CD8-positive, alpha-beta memory T cell (primary cell): ENCODE measurements at places on chromosomes 11 and 22.

DNA sequence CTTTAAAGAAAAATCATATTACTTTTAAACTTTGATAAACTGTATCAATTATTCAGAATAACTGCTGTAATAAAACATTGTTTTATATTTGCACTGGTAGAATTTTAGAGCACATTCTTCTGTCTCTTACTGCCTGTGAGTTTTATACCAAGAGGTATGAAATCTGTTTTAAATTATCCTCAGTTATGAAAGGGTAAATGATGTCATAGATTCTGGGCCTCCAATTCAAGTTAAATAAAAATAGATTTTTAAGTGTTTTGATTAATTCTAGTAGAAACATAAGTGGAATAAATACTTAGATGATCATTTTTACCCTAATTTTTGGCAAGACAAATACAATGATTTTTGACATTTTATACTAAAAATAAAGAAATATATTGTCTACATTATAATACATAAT lies 93.0 kb downstream of the GUCY1A2 start:
- H3K4me1 ChIP-seq, result no peaks in the 10 kb centered on the region
- no peak overlapping the region for H3K4me3 ChIP-seq
- H3K36me3 ChIP-seq, result no peaks in the 10 kb centered on the region
- no peaks in the 10 kb centered on the region for H3K27me3 ChIP-seq

DNA sequence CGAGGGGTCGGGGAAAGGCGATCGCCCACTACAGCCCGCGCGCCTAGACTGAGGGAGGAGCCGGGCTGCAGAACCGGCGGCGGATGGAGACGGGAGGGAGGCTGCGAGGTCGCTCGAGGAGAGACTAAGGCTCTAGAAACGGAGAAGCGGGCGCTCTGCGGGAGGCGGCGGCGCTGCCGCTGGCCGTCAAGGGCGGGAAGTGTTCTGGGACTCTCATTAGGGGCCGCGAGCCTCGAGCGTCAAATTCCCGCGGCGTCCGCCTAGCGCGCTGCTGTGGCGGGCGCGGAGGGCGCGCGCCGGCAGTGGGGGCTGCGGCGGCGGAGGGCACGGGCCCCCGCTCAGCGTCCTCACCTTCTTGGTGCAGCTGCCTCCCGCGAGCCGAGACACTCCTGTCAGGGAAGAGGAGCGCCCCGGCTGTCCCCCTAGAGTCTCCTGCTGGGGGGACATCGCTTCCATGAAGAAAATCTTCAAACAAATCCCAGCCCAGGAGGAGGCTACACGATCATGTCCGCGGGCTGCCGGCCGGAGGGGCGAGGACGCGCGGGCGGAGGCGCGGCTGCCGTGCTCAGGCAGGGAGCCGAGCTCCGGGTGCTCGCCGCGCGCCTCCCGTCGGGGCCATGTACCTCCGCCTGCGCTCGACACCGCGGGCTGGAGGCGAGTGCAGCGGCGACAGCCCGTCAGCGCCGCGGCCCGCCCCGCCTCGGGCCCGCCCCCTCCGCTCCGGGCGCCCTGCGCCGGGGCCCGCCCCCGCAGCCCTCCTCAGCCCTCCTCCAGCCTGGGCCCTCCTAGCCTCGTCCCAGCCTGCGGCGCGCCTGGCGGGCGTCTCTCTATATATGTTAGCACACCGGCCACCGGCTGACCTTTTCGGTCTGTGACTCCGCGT lies at the start of gene ARHGAP20:
Gene ARHGAP20, minus strand, starts transcription at position 662 of the 883 bp plus-strand sequence. Its CDS starts 206 bp downstream, at position 456.
- no peaks in the 10 kb centered on the region for H3K36me3 ChIP-seq
- no peak within 1 kb of the TSS for H3K27ac ChIP-seq
- peak; percentile 55 for DNase-seq
- peaks cover 8% of the 10 kb centered on the region for H3K27me3 ChIP-seq
- peak within 1 kb of the TSS; percentile 42 for H3K4me3 ChIP-seq

GRCh38 chr11:97963528-97964331 lies 1057.0 kb upstream of the CNTN5 start:
- H3K4me1 ChIP-seq, result no peaks in the 10 kb centered on the region
- no peak for DNase-seq
- H3K4me3 ChIP-seq, result no peak overlapping the region
- H3K36me3 ChIP-seq, result no peaks in the 10 kb centered on the region
- H3K27ac ChIP-seq, result peak overlapping the region; percentile 72
- H3K27me3 ChIP-seq, result no peaks in the 10 kb centered on the region

- no peak for DNase-seq
- H3K27me3 ChIP-seq, result no peaks in the 10 kb centered on the region
- H3K4me3 ChIP-seq, result no peak overlapping the region
- no peaks in the 10 kb centered on the region for H3K36me3 ChIP-seq
- no peaks in the 10 kb centered on the region for H3K4me1 ChIP-seq
- no peak overlapping the region for H3K27ac ChIP-seq
These were observed 443 bp downstream of the BTBD18 start for GRCh38 chr11:57751176-57751575.

DNA sequence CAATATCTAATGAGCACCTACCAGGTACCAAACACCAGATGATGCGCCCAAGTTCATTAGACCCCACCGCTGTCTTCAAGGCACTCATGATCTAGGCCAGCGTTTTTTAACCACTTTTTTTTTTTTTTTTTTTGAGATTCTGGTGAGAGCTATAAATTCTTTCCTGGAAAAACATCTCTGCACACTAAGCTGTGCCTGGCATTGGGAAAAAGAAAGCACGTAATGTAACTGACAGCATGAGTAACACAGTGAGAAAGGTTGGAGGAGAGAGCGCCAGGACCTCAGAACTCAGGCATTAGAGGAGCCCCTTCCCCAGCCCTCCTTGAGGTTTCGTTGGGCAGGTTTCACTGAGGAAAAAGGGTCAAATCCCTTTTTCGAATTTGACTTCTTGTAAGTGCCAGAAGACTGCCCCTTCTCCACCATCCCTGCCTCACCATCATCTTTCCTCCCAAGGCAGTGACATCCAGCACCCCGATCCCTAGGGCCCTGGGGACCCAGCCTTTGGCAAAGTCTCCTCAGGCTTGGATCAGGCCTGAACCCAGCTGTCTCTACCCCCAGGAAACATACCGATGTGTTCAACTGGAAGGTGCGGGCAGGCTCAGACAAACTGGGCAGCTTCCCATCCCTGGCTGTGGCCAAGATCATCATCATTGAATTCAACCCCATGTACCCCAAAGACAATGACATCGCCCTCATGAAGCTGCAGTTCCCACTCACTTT lies 26.1 kb upstream of the SMIM35 start:
- H3K4me1 ChIP-seq, result no peaks in the 10 kb centered on the region
- H3K27ac ChIP-seq, result no peak overlapping the region
- no peaks in the 10 kb centered on the region for H3K36me3 ChIP-seq
- no peak overlapping the region for H3K4me3 ChIP-seq

GRCh38 chr11:120937501-120937900 lies 86.4 kb upstream of the TBCEL start:
- no peak for DNase-seq
- H3K36me3 ChIP-seq, result no peaks in the 10 kb centered on the region
- no peak overlapping the region for H3K27ac ChIP-seq
- no peaks in the 10 kb centered on the region for H3K27me3 ChIP-seq

DNA sequence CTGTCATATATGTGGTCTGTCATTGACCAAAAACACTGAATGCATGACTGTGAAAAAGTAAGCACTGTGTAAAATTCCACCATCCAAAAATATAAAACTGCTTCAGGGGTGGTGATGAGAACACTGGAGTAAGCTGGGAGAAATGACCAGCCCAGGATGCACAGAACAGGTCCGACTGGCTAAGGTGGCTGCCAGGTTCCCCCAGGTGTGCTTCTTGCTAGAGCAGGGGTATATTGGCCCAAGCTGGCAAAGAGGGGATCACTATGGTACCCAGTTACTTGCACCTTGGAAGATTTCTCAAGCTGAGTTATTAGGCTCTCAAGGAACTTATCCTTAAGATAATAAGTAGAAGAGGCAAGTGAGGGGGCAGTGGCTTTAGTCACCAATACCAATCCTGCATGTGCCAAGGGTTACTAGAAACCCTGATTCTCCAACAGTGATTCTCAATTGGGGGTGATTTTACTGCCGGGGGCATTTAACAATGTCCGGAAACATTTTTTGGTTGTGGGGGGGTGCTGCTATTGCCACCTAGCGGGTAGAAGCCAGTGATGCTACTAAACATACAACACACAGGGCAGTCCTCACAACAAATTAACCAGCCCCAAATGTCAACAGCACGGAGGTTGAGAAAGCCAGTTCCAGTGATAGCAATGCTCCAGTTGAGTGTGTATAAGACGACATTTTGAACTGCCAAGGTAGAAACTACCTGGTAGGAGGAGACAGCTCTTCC lies 15.7 kb downstream of the SNU13 start:
- H3K27ac ChIP-seq, result peak overlapping the region; percentile 16
- peaks cover 10% of the 10 kb centered on the region for H3K36me3 ChIP-seq
- no peak for DNase-seq
- no peaks in the 10 kb centered on the region for H3K4me1 ChIP-seq

DNA sequence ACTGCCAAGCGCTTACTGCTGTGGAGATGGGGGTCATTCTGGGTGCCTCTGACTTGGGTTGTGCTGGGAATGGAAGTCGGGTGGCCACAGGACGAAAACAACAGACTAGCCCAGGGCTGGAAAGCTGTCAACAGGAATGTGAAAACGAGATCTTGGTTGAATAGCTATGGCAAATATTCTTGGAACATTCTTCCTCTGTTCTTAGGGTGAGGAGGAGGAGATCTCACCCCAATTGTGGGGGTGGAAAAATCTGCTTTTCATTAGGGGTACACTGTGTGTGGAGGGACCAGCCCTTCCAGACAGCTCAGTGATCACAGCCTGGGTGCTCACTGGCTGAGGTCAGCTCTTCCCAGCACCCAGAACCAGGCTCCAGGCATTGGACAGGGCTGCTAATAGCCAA lies 52.0 kb upstream of the PRSS23 start:
- H3K36me3 ChIP-seq, result no peaks in the 10 kb centered on the region
- no peaks in the 10 kb centered on the region for H3K27me3 ChIP-seq
- no peak overlapping the region for H3K27ac ChIP-seq

GRCh38 chr11:729492-730074 lies 17.7 kb upstream of the TALDO1 start:
- no peaks in the 10 kb centered on the region for H3K27me3 ChIP-seq
- H3K4me3 ChIP-seq, result no peak overlapping the region
- H3K27ac ChIP-seq, result no peak overlapping the region
- H3K36me3 ChIP-seq, result no peaks in the 10 kb centered on the region

- H3K27me3 ChIP-seq, result no peaks in the 10 kb centered on the region
- H3K36me3 ChIP-seq, result no peaks in the 10 kb centered on the region
- H3K4me1 ChIP-seq, result peaks cover 20% of the 10 kb centered on the region
These were observed 24.4 kb upstream of the BIRC3 start for GRCh38 chr11:102292933-102293332.

DNA sequence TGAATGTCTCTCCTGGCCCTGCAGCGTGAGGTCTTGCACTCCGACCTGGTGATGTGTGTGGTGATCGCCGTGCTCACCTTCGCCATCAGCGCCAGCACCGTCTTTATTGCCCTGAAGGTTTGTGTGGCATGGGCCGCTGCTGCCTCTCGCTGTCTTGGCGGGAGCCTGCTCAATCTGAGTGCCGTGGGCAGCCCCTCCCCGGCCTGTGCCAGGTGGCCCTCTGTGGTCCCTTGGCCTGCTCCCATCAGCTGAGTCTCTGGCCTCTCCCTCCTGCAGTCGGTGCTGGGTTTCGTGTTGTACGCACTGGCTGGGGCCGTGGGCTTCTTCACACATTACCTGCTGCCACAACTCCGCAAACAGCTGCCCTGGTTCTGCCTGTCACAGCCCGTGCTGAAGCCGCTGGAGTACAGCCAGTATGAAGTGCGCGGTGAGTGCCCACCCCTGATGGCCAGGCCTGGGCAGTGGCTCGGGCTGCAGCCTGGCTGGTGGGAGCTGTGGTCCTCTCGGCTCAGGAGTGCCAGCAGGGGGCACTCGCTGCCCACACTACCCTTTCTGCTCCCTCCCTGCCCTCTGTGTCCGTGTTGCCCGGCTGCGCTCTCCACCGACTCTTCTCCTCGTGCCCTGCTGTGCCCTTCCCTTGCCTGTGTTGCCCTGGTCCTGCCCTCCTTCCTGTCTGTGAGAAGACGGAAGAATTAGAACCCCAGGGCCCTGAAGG lies 10.2 kb downstream of the PCNX3 start:
- no peak overlapping the region for H3K27ac ChIP-seq
- peaks cover 54% of the 10 kb centered on the region for H3K36me3 ChIP-seq
- H3K27me3 ChIP-seq, result no peaks in the 10 kb centered on the region
- peak; percentile 73 for DNase-seq

GRCh38 chr22:26484360-26484706 lies 656 bp downstream of the SRRD start:
- H3K36me3 ChIP-seq, result peaks cover 15% of the 10 kb centered on the region
- H3K27ac ChIP-seq, result peak overlapping the region; percentile 93
- H3K27me3 ChIP-seq, result no peaks in the 10 kb centered on the region
- peaks cover 50% of the 10 kb centered on the region for H3K4me1 ChIP-seq
- peak overlapping the region; percentile 53 for H3K4me3 ChIP-seq

DNA sequence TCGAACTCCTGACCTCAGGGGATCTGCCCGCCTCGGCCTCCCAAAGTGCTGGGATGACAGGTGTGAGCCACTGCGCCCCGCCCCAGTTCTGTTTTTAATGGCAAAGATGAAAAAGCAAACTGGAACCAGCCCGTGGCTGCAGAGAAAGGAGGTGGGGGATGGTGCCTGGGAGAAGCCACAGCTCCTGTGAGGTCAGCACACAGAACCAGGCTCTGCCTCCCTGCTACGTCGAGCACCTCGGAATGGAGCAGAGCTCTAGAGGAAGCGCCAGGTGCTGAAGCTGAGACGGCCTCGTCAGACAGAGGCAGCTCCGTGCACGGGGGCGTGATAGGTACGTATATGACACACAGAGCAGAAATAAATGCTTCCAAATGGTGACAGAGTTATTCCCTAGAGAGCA lies 8.5 kb downstream of the DRD4 start:
- H3K36me3 ChIP-seq, result no peaks in the 10 kb centered on the region
- H3K4me1 ChIP-seq, result no peaks in the 10 kb centered on the region
- H3K27me3 ChIP-seq, result no peaks in the 10 kb centered on the region
- H3K4me3 ChIP-seq, result no peak overlapping the region

- H3K4me1 ChIP-seq, result no peaks in the 10 kb centered on the region
- no peak overlapping the region for H3K27ac ChIP-seq
- no peaks in the 10 kb centered on the region for H3K36me3 ChIP-seq
- DNase-seq, result no peak
These were observed 2.5 kb upstream of the ST14 start for GRCh38 chr11:130157101-130157500.
